ENCODE measurements at places on chromosomes 1 and 21. TPM values are rescaled to one million over a fixed set of nuclear protein-coding genes. Genes with fewer than 3 reads are reported as not detected.

The ABCG1 gene
- 23.4 TPM for total RNA-seq

The PDZK1 gene
- 1.9 TPM for total RNA-seq

The GPR157 gene
- total RNA-seq, result 2.4 TPM

The TMOD4 gene
- total RNA-seq, result not detected

The PPIAL4G gene
- total RNA-seq, result 0.22 TPM

The LCE1D gene
- not detected for total RNA-seq

The RHBDL2 gene
- 0.69 TPM for total RNA-seq

The TMEM82 gene
- not detected for total RNA-seq

The KHDC4 gene
- 31.5 TPM for total RNA-seq

The AMIGO1 gene
- total RNA-seq, result 12.6 TPM

The NEGR1 gene
- total RNA-seq, result 88.6 TPM

The NR5A2 gene
- total RNA-seq, result 1.8 TPM

The GNAT2 gene
- not detected for total RNA-seq

The MYBPH gene
- total RNA-seq, result 0.06 TPM

The TAF5L gene
- total RNA-seq, result 14.3 TPM

The OPRD1 gene
- 0.28 TPM for total RNA-seq

The FAM167B gene
- total RNA-seq, result 0.69 TPM

The SERTAD4 gene
- total RNA-seq, result 7.6 TPM

The TPR gene
- total RNA-seq, result 88.7 TPM

The SV2A gene
- 31.3 TPM for total RNA-seq

The PEAR1 gene
- total RNA-seq, result 3.5 TPM

The FAM177B gene
- 0.66 TPM for total RNA-seq

The ZNF281 gene
- total RNA-seq, result 27.5 TPM

The ANKRD45 gene
- 8.8 TPM for total RNA-seq

The C1QB gene
- total RNA-seq, result 39.1 TPM

The HSD3B2 gene
- not detected for total RNA-seq

The ZFP69B gene
- total RNA-seq, result 10.7 TPM

The SELL gene
- total RNA-seq, result 5.1 TPM

The SPRR4 gene
- total RNA-seq, result not detected

The NEK2 gene
- total RNA-seq, result 6.9 TPM

The ANKRD34A gene
- 1.6 TPM for total RNA-seq

The LCA5L gene
- 2.1 TPM for total RNA-seq

The GUCA2B gene
- total RNA-seq, result not detected

The DISP1 gene
- total RNA-seq, result 18.8 TPM

The CYP4A11 gene
- 0.72 TPM for total RNA-seq

The KRTAP19-5 gene
- not detected for total RNA-seq

The PWP2 gene
- 4.2 TPM for total RNA-seq

Data from spinal cord (tissue), 10 donors.